ENCODE measurements at places on chromosomes 13 and 19. TPM values are rescaled to one million over a fixed set of nuclear protein-coding genes. Genes with fewer than 3 reads are reported as not detected.

The UGGT2 gene
- 48.1 TPM for total RNA-seq

The ANGPTL4 gene
- 143 TPM for total RNA-seq

The SYT5 gene
- not detected for total RNA-seq

The LYL1 gene
- total RNA-seq: 0.47 TPM

The VSTM1 gene
- total RNA-seq: not detected

GRCh38 chr19:45224645-45225044, 20.6 kb downstream of the EXOC3L2 start:
- no peak for DNase-seq
- H3K4me1 ChIP-seq: no peaks in the 10 kb centered on the region
- H3K4me3 ChIP-seq: no peak overlapping the region
- H3K27me3 ChIP-seq: no peaks in the 10 kb centered on the region

- peaks cover 19% of the 10 kb centered on the region for H3K4me1 ChIP-seq
- peak overlapping the region; percentile 97 for H3K4me3 ChIP-seq
- no peaks in the 10 kb centered on the region for H3K27me3 ChIP-seq
- peak; percentile 93 for DNase-seq
Observed at GRCh38 chr13:23159760-23160637, 20.8 kb upstream of the SGCG start.

- no peaks in the 10 kb centered on the region for H3K36me3 ChIP-seq
- H3K4me3 ChIP-seq: no peak overlapping the region
- DNase-seq: no peak
- peaks cover 16% of the 10 kb centered on the region for H3K4me1 ChIP-seq
Observed at GRCh38 chr13:45863709-45864590, 12.4 kb upstream of the SIAH3 start.

DNA sequence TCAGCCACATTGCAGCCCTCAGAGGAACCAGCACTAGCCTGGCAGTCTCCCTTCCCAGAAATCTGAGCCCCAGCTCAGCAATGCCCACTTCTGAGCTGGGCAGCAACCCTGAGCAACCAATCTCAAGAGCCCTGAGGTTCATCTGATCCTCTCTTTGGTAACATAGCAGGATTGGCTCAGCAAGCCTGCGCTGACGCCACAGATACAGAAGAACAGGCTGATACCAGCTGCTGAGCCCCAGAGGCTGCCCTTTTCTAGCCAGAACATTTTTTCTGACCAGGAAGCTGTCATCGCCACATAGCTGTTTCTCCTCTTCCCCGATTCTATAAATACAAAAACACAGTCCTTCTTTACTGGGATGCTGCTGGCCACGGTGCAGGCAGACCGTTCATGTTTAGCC, 59.8 kb downstream of the TRPM4 start:
- peaks cover 2% of the 10 kb centered on the region for H3K36me3 ChIP-seq
- peaks cover 6% of the 10 kb centered on the region for H3K4me1 ChIP-seq
- H3K4me3 ChIP-seq: no peak overlapping the region

GRCh38 chr19:30135797-30136196, 193.8 kb downstream of the URI1 start:
- no peak overlapping the region for H3K4me3 ChIP-seq
- no peaks in the 10 kb centered on the region for H3K27me3 ChIP-seq
- no peak for DNase-seq
- H3K36me3 ChIP-seq: no peaks in the 10 kb centered on the region
- no peaks in the 10 kb centered on the region for H3K4me1 ChIP-seq
- H3K27ac ChIP-seq: no peak overlapping the region

DNA sequence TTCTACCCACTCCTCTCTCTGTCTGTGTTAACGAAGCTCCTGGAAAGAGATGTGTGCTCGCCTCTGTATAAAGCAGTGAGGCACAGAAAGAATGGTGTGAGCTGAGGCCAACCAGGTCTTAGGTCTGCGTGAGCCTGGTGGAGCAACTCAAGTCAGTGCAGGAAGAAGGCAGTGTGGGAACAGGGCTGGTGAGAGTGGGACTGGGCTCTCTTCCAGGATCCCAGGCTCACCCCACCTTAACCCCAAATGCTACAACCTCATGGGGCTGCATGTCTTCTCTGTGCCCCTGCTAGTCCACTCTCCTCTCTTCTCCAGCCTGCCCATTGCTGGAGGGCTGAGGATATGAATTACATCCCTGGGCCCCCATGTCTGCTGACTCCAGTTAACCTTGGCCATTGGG, 127.4 kb downstream of the DCT start:
- H3K36me3 ChIP-seq: peaks cover 6% of the 10 kb centered on the region
- peaks cover 20% of the 10 kb centered on the region for H3K4me1 ChIP-seq
- H3K27ac ChIP-seq: no peak overlapping the region
- H3K4me3 ChIP-seq: no peak overlapping the region
- no peak for DNase-seq
- H3K27me3 ChIP-seq: no peaks in the 10 kb centered on the region

DNA sequence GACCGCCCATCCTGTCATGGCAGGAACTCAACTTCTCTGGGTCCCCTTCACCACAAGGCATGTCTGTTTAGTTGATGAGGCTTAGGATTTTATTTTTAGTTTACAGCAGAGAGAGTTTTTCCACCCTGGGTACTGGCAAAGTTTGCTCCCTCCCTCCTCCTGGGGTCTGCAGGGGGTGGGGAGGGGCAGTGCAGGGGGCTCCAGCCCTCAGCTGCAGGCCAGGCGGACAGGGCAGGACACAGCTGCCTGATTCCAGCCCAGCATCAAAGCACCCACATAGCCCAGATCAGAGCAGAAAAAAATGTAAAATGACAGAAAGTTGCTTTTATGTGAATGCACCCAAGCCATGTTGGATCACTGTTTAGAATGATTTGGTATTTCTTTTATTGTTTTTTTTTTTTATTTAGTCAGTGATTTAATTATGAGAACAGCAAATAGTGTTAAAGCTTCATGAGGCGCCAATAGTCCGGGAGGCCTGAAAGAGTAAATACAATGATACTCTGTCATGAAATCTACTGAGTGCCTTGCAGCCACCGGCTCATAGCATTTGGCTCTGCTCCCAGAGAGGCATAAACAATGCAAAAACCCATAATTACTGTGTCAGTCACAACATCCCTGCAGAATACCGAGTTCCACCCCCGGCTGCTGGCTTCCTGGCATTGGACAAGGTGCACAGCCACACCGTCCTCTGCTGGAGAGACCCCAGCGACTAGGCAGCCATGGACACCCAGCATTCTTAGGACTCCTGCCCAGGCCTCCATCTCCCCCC, 923.5 kb downstream of the UQCRFS1 start:
- no peak overlapping the region for H3K27ac ChIP-seq
- no peak for DNase-seq
- peaks cover 27% of the 10 kb centered on the region for H3K4me1 ChIP-seq
- peaks cover 5% of the 10 kb centered on the region for H3K27me3 ChIP-seq
- no peak overlapping the region for H3K4me3 ChIP-seq

- H3K36me3 ChIP-seq: no peaks in the 10 kb centered on the region
- H3K27ac ChIP-seq: no peak overlapping the region
Observed at GRCh38 chr13:93316841-93317240, 90.2 kb downstream of the GPC6 start.

- no peak overlapping the region for H3K4me3 ChIP-seq
- peaks cover 29% of the 10 kb centered on the region for H3K4me1 ChIP-seq
- peaks cover 4% of the 10 kb centered on the region for H3K36me3 ChIP-seq
- H3K27ac ChIP-seq: no peak overlapping the region
- H3K27me3 ChIP-seq: no peaks in the 10 kb centered on the region
Observed at GRCh38 chr13:28448651-28449358, 46.1 kb downstream of the FLT1 start.

GRCh38 chr13:91470084-91470621, 71.7 kb downstream of the GPC5 start:
- H3K4me1 ChIP-seq: peaks cover 4% of the 10 kb centered on the region
- H3K27me3 ChIP-seq: no peaks in the 10 kb centered on the region
- DNase-seq: no peak
- no peak overlapping the region for H3K4me3 ChIP-seq

DNA sequence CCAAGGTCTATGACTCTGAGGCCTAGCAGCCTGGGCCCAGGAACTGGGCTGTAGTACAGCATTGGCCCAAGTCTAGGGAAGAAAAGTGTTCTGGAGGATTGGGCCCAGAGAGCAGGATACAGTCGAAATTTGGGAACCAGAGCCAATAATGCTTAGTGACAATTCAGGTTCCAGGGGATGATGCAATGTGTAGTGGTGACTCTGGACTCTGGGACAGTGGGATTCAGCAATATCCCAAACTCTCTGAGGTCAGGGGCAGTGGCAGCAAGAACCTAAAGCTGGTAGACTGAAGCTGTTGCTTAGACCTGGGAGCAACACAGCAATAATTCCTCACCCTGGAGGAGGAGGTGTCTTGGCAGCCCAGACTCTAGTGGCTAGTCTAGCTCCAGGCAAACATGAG, 545.5 kb upstream of the ARGLU1 start:
- H3K27ac ChIP-seq: no peak overlapping the region
- no peaks in the 10 kb centered on the region for H3K4me1 ChIP-seq
- DNase-seq: no peak
- no peak overlapping the region for H3K4me3 ChIP-seq
- no peaks in the 10 kb centered on the region for H3K27me3 ChIP-seq

DNA sequence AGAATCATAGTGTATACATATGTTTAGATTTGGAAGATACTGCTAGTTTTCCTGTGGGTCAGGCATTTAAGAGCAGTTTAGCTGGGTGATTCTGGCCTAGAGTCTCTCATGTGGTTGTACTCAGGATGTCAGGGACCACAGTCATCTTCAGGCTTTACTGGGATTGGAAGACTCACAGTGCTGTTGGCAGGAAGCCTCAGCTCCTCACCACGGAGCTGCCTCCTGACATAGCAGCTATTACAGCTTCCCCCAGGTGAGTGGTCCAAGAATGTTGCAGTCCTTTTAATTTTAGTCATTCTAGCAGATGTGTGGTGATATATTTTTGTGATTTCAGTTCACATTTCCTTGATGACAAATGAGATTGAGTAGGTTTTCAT, 16.9 kb upstream of the GPR18 start:
- no peak overlapping the region for H3K4me3 ChIP-seq
- no peaks in the 10 kb centered on the region for H3K27me3 ChIP-seq
- H3K4me1 ChIP-seq: peaks cover 14% of the 10 kb centered on the region
- no peak for DNase-seq
- no peak overlapping the region for H3K27ac ChIP-seq

All from chondrocyte (in vitro differentiated cells).